ENCODE measurements at places on chromosomes 1 and 21.

- DNase-seq, result no peak
These were observed 26.1 kb downstream of the NR5A2 start for GRCh38 chr1:200053646-200054045.

DNA sequence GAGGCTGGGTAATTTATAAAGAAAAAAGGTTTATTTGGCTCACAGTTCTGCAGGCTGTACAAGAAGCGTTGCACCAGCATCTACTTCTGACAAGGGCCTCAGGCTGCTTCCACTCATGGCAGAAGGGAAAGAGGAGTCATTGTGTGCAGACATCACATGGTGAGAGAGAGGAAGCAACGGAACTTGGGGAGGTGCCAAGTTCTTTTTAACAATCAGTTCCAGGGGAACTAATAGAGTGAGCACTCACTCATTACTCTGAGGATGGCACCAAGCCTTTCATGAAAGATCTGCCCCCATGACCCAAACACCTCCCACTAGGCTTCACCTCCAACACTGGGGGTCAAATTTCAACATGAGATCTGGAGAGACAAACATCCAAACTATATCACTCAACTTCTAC is 77.2 kb downstream of the DDAH1 start:
- no peak for DNase-seq

GRCh38 chr1:117760485-117760884 is 154.6 kb downstream of the TENT5C start:
- no peak for DNase-seq

- no peak for DNase-seq
These were observed 46.1 kb upstream of the FBXO28 start for GRCh38 chr1:224067621-224068457.

- DNase-seq, result no peak
These were observed 52.5 kb upstream of the SCYL3 start for GRCh38 chr1:169946206-169946605.

DNA sequence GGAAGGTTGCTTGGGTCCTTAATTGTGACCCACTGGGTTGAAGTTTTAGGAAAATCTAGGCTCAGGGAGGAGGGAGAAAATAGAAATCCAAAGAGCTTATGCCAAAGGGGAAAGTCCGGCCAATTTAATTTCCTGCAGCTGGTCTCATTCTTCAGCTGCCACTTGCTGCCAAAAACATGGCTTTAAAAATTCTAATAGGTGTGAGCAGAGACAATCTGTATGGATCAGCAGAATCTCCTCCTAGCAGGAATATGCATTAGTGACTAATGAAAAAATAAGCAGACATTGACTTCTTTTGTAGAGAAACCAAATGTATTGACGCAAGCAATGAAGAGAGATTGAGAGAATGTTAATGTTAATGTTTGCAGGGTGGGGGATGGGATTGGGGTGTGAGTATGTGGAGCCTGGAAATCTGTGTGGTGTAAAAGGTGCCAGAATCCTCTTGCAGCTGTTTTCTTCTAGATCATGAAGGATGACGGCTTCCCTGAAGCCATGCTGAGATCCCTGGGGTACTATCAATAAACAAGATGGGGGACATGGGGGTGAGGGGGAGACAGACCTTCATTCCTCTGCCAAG is 35.3 kb downstream of the VWA5B1 start:
- DNase-seq, result no peak

DNA sequence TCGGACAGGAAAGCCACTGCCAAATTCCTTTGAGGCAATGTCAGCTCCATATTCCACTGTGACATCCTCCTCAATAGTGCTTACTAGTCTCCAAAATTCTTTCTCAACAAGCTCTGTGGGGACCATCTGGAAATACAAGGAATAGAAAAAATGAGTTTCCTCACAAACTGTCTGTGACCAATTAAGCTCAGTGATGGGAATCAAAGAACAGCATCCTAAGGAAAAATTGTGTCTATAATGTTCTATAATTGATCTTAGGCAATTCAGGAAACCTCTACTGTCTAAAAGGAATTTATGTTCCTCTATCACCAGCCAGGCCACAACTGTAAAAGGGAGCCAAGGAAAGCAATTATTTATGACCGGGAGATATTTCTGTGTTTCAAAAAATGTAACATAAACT is 46.1 kb upstream of the SYT2 start:
- DNase-seq, result no peak

- DNase-seq, result no peak
These were observed 53.9 kb upstream of the KRTAP11-1 start for GRCh38 chr21:30935121-30935888.

DNA sequence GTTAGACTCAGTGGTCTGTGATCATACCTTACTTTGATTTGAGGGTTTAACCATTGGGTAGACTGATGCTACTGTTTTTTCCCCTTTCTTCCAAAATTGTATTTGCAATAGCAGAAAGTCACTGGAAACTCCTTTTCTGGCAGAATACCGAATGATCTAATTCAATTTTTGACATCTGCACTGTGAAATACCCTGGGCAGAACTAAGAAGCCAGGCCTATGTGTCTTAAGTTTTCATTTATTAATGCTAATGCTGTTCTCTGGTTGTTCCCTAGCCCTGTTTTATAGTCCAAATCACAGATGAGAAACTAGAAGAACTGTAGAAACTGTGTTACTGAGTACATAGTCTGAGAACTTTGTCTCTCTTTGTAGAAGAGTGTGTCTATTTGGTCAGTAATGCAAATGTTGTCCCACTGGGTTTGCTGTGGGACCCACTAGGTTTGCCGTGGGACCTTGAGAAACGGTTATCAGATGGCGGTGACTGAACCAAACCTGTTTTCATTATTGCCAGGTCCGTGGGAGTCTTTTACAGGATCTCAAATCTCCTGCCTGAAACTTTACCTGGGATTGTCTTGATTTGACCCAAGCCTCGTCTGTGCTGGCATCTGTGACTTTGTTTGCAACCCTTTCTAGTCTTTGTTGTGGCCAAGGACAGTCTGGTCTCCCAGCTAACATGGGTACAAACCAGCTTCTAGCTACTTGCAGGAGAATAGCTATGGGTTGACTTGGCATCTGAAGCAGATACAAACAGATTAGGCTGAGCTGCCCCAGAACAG is 41.4 kb downstream of the PEX14 start:
- DNase-seq, result no peak

DNA sequence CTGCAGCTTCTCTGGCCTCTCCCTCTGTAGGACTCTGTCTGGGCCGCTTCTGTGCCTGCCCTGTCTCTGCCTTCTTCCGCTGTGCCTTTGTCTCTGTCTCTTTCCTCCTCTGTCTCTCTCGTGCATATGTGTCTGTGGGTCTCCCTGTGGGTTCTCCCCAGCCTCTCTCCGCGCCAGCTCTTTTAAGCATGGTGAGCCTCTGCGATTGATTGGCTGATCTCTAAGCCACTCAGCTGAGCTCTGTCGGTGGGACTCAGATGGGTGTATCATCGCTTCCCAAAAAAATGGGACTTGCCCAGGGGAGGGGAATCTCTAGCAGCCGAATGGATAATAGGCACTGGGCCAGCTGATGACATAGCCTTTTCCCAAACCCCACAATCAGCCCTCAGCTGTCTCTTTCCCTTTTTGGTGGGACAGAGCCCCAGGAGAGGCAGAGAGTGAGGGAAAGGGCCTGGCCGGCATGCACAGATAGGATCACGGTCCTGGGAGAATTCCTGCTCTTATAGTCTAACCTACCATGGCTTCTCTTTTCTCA is at the start of gene ADAMTS4:
Gene ADAMTS4 (minus strand): TSS at position 158 of the 535 bp plus-strand sequence. CDS start 427 bp downstream, outside the sequence.
- no peak for DNase-seq

DNA sequence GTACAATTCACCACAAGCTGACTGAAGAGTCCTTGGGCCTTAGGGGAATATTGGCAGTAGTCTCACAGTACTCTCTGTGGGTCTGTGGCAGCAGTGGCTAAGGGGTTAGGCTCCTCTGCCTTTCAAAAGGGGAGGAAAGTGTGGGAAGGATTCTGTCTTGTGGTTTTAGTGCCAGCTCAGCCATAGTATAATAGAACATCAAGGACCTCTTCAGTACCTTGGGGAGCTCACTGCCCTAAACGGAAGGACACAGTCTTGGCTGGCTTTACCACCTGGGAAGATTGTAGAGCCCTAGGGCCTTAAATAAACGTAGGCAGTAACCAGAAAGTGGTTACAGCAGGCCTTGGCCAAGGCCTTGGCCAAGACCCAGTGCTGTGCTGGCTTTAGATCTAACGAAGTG is 265.7 kb downstream of the COL11A1 start:
- DNase-seq, result no peak

Data from NCI-H1436 treated with DMSO at 0.1 percent for 48 hours (cell line).